Glutamatergic neuron (in vitro differentiated cells): ENCODE measurements at places on chromosomes 16 and 17. TPM values are rescaled to one million over a fixed set of nuclear protein-coding genes. Genes with fewer than 3 reads are reported as not detected.
A peak's percentile ranks its signal among the peaks of the same experiment; 100 is the strongest.

Gene NLGN2
- total RNA-seq: 90.8 TPM

Gene CD300LG
- not detected for total RNA-seq

GRCh38 chr17:34126965-34127364 lies 128.1 kb upstream of the CCL2 start:
- H3K27ac ChIP-seq: no peak overlapping the region
- no peak overlapping the region for H3K4me3 ChIP-seq
- peaks cover 47% of the 10 kb centered on the region for H3K4me1 ChIP-seq
- H3K36me3 ChIP-seq: no peaks in the 10 kb centered on the region
- DNase-seq: no peak

Gene MYH2
- not detected for total RNA-seq

Gene P2RX5
- 6.6 TPM for total RNA-seq

- H3K4me3 ChIP-seq: peak overlapping the region; percentile 31
- peaks cover 22% of the 10 kb centered on the region for H3K4me1 ChIP-seq
- peaks cover 9% of the 10 kb centered on the region for H3K27me3 ChIP-seq
- peak overlapping the region; percentile 91 for H3K27ac ChIP-seq
These were observed 14.6 kb upstream of the DHX8 start for GRCh38 chr17:43469145-43469544.

Gene AHSP
- not detected for total RNA-seq

GRCh38 chr17:1638171-1638590 lies 7.4 kb downstream of the SCARF1 start:
- H3K4me3 ChIP-seq: no peak overlapping the region
- no peaks in the 10 kb centered on the region for H3K36me3 ChIP-seq
- H3K27me3 ChIP-seq: peaks cover 13% of the 10 kb centered on the region
- DNase-seq: no peak
- no peak overlapping the region for H3K27ac ChIP-seq
- peaks cover 5% of the 10 kb centered on the region for H3K4me1 ChIP-seq

DNA sequence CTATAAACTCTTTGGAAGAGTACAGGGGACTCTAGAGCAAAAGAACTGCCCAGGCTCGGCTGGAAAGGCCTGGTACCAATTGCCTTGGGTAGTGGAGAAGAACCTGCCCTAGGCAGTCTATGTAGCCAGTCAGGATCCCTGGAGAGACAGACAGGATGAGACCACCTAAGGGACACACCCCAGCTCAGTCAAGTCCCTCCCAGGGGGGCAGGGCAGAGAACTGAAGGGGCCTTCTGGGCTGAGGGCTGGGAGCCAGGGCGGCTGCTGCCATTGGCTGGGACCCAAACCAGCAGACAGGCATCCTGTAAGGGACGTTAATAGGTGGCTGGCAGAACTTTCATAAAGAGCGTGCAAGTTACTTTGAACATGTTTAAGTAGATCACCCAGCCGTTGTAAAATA lies 12.8 kb upstream of the SLC38A8 start:
- DNase-seq: no peak
- H3K4me1 ChIP-seq: peaks cover 34% of the 10 kb centered on the region
- peaks cover 13% of the 10 kb centered on the region for H3K27me3 ChIP-seq
- no peak overlapping the region for H3K27ac ChIP-seq
- no peak overlapping the region for H3K4me3 ChIP-seq

- H3K27me3 ChIP-seq: peaks cover under 1% of the 10 kb centered on the region
- no peak overlapping the region for H3K27ac ChIP-seq
- H3K36me3 ChIP-seq: no peaks in the 10 kb centered on the region
- H3K4me3 ChIP-seq: no peak overlapping the region
These were observed 36.8 kb downstream of the ADCY7 start for GRCh38 chr16:50303041-50303604.

GRCh38 chr16:2337431-2338296 lies 2.9 kb downstream of the ABCA3 start:
- H3K4me3 ChIP-seq: peak overlapping the region; percentile 79
- no peak for DNase-seq
- H3K4me1 ChIP-seq: peaks cover 16% of the 10 kb centered on the region
- no peak overlapping the region for H3K27ac ChIP-seq
- H3K36me3 ChIP-seq: no peaks in the 10 kb centered on the region

Gene G6PC1
- not detected for total RNA-seq

Gene NFATC3
- 33.1 TPM for total RNA-seq

DNA sequence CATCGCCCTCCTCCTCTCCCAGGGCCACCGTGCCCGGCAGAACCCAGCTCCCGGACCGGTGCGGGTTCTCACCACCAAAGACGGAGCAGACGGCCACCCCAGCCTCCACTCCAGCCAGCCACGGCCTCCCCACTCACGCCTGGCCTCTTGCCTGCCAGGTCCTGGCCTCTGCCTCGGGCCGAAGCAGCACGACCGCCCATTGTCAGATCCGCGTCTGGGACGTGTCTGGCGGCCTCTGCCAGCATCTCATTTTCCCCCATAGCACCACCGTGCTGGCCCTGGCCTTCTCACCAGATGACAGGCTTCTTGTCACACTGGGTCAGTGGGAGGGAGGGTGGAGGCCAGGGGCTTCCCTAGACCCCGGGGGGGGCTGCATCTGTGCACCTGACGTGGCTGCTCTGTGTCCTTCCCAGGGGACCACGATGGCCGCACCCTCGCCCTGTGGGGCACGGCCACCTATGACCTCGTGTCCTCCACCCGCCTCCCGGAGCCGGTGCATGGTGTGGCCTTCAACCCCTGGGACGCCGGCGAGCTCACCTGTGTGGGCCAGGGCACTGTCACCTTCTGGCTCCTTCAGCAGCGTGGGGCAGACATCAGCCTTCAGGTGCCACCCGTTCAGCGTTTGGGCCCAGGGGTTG lies 6.6 kb upstream of the RHOT2 start:
- H3K4me3 ChIP-seq: no peak overlapping the region
- no peak for DNase-seq
- peaks cover 5% of the 10 kb centered on the region for H3K27me3 ChIP-seq
